HT-29 (cell line): ENCODE measurements at places on chromosomes 16 and 17.

- peak; percentile 70 for DNase-seq
Measured at GRCh38 chr17:4849011-4849536, 15.9 kb downstream of the MINK1 start.

DNA sequence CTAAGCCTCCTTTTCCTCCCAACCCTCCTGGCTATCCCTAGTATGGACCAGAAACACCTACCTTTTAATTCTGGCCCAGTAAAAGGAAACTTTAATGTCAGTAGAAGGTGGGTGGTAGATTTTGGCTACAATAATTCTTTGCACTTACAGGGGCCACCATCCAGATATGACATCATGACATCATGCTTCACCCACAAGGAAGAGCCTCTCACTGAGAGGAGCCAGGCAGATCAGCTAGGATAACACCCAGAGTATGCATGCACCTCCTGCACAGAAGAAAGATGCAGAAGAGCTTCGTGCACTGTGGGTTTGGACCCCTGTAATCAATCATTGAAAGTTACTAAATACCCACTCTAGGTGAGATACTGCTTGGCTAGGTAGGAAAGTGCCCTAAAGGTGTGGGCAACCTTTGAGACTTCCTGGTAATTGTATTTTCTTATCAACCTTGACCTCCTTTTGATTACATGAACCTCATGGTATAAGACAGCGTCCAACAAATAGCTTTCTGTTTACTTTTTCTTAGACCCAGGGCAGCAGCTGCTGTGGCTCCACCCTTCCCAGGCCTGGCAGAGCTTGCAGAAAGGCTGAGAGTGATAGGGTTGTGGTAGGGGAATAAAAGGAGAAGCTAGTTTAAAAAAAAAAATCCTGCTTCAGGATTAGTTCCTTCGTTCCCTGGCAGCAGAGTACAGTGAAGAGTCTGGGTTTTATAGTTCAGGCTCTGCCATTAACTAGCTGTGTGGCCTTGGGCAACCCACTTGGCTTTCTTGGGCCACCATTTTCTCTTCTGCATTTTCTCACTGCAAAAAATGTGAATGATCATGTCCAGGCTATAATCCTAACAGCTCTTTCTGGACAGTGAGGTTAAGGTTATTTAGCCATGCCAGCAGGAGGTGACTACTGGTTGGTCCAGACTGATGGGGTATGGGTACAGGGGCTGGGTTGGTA is 6.2 kb downstream of the MAP3K14 start:
- peak; percentile 75 for DNase-seq

GRCh38 chr16:50532576-50532975 is 15.6 kb upstream of the NKD1 start:
- DNase-seq: no peak

- DNase-seq: no peak
Measured at GRCh38 chr17:8800656-8801055, 1.5 kb upstream of the MFSD6L start.

- DNase-seq: no peak
Measured at GRCh38 chr16:58337090-58337444, 42.2 kb upstream of the PRSS54 start.

- no peak for DNase-seq
Measured at GRCh38 chr16:79168321-79168720, 432.2 kb downstream of the MAF start.
